Activated CD4-positive, CD25-positive, alpha-beta regulatory T cell (primary cell): ENCODE measurements at places on chromosomes 3 and 15.
A peak's percentile ranks its signal among the peaks of the same experiment; 100 is the strongest.

GRCh38 chr15:90040618-90041017 lies 39.5 kb downstream of the ZNF710 start:
- DNase-seq = no peak

DNA sequence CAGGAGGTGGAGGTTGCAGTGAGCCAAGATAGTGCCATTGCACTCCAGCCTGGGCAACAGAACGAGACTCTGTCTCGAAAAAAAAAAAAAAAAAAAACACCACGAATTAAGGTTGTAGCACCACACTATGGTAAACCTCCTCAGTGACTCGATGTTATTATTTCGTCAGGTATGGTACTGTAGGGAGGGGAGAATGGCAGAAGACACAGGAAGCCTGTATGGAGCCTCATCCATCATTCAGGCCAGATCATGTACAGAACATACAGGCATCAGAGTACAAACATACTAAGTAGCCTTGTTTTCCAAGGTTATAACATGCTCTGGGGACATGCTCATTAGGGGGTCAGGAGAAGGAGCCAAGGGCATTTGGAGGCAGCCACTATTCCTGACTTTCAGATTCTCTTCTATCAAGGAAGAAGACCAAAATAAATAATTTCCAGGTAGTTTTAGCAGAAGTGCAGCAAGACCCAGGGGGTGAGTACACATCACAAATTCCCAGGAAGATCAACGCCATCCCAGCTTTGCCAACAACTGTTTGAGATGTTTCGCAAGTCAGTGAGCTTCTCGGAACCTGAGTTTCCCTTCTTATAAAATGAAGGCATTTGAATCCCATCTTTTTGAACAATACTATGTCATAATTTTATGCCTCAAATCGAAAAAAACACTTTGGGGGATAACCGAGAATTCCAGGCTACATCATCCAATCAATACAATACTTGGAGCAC lies 79.8 kb downstream of the FOXP1 start:
- no peak for DNase-seq

GRCh38 chr3:119901148-119901547 lies 119.2 kb downstream of the NR1I2 start:
- DNase-seq = no peak

- no peak for DNase-seq
Observed at GRCh38 chr15:42354824-42355223, 4.5 kb upstream of the CAPN3 start.

- DNase-seq = no peak
Observed at GRCh38 chr15:101152914-101153313, 98.9 kb downstream of the CHSY1 start.

- DNase-seq = no peak
Observed at GRCh38 chr15:99315636-99316035, 64.4 kb downstream of the LRRC28 start.

- peak; percentile 70 for DNase-seq
Observed at GRCh38 chr3:46538803-46539442, 27.2 kb downstream of the LRRC2 start.

DNA sequence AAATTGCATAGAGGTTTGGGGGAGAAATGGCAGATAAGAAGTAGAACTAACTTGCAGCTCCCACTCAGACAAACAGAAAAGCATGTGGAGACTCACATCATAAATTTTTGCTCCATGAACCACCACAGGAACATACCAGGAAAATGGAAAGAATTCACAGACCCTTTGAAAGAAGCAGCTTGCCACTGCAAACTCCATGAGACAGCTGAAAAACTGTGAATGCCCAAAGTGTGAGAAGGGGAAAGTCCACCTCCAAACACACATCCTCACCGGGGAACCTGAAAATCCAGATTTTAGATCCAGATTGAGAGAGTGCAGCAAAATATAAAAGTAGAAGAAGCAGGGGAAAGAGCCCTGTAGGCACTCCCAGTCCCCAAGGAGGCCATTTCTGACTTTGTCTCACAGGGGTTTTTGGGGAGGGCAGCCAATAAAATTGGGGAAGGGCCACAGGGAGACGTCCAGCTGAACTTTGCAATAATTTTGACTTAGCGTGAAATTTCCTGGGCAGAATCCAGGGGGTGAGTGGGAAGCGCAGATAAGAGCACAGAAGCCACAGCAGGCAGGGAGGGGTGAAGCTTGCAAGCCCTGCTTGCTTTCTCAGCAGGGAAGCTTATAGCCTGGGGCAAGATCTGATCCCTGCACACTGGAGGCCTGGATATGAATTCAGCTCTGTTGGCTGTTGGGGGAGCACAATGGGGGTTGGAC lies 183.4 kb upstream of the UBE2E2 start:
- no peak for DNase-seq

DNA sequence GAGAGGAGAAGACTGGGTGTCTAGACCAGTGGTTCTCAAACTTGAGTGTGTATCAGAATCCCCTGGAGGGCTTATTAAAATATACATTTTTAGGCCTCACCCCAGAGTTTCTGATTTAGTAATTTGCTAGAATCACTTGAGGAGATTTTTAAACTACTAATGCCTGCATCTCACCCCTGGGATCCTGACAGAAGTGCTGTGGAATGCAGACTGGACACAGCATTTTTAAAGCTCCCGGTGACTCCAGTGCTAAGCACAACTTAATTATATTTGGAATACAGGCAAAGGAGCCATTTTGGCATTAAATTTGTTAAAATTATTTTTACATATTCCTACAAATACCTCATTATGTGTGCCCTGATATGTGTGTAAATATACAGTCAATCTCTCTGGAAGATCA lies 26.7 kb upstream of the COL6A6 start:
- DNase-seq = no peak

DNA sequence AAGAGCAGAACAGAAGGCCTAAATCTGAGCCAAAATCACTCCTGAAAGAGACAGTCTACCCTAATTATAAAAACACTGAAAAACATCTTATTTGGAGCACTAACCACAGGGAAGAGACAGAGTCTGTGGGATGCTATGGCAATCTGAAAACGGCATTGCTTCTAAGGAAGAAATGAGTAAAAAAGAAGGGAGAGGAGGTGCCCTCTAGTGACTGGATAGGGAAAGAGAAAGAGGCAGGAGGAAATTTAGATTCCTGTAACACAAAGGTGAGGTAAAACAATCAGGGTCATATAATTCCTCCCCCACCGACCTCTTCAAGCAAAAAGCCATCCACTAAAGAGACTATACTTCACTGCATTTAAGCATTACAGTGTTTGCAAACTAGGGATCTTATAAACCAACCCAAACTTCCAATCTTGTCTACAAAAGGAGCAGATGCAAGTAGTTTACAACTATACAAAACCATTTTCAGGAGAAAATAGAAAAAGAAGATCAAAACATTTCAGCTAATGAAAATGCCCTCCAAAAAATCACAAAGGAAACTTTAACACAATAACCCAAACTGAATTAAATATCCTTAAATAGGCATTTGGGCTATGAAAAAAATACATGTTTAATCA lies 32.6 kb downstream of the HACD2 start:
- no peak for DNase-seq

- DNase-seq = no peak
Observed at GRCh38 chr3:15633766-15634598, 32.4 kb downstream of the BTD start.

DNA sequence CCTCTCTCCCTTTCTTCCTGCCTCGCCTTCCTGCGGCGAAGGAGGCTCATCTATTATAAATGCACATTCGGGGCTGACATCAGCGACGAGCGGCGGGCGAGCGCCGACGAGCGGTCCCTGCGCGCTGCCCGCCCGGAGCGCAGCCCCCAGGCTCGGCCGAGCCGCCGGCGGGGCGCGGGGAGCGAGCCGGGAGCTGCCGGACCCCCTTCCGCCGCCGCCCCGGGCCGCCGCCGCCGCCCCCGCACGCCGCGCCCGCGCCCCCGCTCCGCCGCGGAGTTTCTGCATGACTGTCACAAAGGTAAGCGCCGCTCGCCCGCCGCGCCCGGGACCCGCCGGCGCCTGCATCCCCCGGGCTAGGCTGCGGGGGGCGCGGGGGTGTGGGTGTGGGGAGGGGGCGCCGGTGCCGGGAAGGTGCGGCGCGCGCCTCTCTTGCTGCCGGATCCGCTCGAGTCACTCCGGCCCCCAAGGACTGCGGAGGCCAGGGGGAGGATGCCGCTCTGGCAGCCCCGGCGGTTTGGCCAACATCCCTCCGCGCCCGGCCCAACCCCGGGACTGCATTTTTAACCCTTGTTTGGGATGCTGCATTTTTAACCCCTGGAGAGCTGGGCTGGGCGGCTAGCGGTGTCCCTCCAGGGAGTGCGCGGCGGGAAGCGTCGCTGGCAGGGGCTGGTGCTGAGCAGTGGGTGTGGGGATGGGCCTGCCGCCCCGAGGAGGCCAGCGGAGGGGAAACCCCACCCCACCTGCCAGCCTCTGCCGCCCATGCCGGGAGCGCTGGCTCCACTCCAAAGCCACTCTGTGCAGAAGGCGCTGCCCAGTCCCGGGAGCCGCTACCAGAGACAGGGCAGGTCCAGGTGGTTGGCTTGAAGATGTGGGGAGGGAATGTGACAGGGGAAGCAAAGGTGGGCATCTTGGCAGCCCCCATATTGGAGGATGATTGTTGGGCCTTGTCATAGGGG lies at the start of gene CORO2B:
Gene CORO2B, plus strand, starts transcription at position 14 of the 956 bp plus-strand sequence. Its CDS starts 270 bp downstream, at position 284.
- DNase-seq = no peak

DNA sequence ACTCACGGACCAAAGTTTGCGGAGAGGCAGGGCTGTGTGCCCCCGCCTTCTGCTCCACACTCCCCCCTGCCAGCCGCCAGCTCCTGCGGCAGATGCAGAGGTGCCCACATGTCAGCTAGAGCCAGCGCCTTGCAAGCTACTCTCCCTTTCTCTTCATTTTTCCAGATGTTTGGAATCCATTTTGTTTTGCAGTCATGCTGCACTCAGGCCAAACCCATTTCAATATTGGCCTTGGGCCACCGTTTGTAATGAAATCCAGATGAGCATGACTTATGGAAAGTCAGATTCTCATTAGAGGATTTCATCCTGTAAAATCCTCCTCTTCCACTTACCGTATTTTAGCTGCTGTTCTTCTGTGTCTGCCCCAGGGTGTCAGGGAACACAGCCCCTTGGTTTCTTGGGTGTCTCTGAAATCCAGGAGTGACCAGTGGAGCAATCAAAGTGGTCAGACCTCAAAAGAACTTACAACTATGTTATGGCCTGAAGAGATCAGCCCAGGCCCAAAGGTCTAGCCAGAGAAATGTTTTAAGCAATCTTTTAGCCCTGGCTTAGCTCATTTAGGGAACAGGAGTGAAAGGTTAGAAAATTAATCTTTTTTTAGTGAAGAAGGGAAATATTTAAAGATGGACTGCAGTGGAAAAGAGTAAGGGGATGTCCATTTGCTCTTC lies 65.8 kb downstream of the AAGAB start:
- no peak for DNase-seq

GRCh38 chr3:141076036-141076773 lies 25.1 kb downstream of the SPSB4 start:
- DNase-seq = no peak

DNA sequence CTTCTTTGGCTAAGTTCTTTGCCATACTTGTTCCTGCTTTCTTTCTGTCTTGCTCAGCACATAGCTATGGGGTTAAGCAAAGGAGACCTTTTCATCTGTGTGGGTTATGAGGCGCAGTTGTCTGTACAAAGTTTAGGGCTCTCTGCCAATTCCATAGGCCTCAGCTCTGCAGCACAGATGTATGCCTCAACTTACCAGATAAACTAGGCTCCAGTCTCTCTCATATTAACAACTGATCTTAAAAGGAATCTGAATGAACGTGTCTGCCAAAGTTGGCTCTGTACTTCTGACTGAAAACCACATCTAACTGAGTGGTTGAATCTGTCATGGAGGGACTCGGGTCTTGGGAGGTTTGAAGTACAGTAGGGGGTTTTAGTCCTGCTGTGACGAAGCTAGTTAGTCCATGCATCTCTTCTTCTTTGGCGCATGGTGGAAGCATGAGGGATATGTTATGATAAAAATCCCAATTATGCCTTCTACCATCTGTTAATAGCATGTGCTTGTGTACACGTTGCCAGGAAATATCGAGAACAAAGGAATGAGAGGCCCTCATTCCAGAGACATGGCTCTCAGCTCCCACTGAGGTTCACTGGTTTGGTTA lies 114.6 kb upstream of the TSC22D2 start:
- DNase-seq = no peak

DNA sequence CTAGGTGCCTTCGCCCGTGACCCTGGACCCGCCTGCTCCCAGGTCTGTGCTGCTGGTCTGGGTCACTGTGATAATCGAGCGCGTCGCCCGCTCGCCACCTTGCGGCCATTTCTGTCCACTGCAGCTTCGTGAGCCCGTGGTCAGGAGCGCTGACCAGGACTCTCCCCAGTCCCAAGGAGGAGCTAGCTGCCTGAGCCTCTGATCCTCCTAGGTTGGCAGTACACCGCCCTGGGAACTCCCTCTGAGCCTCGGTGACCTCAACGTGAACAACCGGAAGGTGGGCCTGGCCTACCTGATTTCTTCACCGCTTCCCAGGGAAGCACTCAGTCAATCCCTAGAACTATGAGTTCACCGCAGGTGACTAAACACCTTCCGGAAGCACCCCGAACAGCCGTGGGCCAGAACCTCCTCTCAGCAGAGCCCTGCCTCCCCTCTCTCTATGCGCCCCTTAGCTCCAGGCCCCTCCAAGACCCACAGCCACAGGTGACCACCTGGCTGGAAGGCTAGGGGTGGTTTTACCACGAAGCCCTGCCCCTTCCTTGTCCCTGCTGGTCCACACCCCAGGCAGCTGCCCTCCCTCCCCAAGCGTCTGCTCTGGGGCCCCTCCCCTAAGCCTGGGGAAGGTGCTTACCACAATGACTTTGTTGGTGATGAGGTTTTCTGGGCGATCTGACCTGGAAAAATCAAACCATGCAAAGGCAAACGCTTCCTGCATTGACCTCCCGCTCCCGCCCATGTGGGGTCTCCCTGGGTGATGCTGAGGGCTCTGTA lies 9.7 kb downstream of the PLA2G4D start:
- DNase-seq = no peak

DNA sequence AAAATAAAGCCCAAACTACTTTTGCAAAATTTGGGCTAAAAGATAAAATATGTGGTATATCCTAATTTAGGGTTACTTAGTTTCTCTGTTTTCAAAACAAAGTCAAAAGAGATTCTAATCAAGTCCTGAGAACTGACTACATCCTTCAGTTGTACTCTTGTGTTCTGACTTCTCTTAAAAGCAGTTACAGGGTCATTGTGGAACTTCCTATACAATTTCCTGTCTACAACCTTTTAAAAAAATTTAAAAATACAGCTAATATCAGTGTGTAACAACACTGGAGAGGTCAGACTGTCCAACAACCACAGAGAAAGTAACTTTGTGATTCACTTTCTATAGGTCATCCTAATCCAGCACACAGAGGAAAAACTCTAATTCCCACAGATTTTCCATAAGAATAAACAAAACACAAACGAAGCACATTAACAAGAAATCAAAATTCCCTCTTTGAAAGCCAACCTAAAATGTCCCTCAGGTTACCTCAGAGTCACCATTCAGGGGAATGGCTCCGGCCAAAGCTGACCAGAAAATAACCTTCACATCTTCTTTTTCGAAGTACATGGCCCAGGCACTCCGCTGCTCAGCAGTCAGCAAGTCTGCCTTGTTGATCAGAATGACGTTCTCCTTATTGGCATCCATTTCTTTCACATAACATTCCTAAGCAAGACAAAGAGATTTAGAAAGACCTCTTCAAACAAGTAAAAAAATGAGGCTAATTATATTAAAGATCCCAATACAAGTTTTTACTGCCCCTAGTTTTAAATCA lies 13.3 kb downstream of the LSG1 start:
- DNase-seq = no peak
